ENCODE measurements at places on chromosomes 2 and 18.

DNA sequence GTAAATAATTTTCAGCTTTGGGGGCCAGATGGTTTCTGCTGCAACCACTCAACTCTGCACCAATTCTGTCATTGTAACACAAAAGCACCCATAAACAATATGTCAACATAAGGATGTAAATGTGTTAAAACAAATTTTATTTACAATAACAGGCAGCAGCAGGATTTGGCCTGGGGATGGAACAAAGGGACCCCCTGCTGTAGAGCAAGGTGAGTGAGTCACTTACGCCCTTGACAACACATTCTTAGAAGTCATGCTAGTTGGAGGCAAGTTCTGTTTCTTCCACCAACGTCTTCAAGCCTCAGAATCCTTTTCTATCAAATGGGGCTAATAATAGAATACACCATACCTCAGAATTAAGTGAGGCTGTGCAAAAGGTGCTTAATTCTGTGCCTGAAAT lies 610.2 kb upstream of the SYT4 start:
- DNase-seq = no peak

- DNase-seq = no peak
Observed at GRCh38 chr2:178286636-178287035, 92.3 kb downstream of the OSBPL6 start.

- no peak for DNase-seq
Observed at GRCh38 chr2:26185304-26185928, 12.5 kb downstream of the GAREM2 start.

- DNase-seq = no peak
Observed at GRCh38 chr2:634041-634440, 43.2 kb downstream of the TMEM18 start.

DNA sequence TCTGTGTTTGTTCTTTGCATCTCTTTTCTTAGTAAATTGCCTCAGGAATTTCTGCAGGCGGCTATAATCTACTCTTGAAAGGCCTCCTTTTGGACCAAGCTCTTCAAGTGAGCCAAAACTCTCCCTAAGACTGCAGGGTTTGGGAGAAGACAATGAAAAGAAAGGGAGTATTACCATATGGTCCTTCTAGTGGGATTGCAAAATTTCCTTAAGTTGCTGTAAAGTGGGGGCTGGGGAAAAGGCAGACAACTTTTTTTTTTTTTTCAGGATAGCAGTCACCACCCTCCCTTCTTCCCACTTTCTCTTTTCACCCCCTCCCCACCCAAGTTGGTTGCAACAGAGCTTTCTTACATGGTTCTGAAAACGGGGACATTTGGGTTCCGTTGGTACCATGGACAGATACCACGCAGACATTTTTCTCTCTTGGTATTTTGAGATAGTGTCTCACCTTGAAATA lies 183.7 kb downstream of the FHOD3 start:
- DNase-seq = no peak

DNA sequence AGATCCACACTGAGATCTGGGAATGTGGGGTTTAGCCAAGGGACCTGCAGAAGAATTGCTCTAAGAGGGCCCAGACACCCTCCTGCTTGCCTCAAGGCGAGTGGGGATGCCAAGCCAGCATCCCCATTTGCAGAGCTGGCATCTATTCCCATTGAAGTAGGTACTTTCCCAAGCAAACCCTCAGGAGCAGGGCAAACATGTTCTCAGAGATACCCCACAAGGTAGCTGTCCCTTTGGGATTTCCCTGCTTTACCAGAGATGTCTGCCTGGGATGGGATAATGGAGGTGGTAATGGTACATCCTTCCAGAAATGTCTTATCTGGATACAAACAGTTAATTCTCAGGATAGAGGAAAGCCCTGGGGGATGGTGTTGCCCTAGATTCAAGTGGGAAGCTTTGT lies 51.2 kb downstream of the GYPC start:
- DNase-seq = no peak

- DNase-seq = no peak
Observed at GRCh38 chr2:71811726-71812125, 335.9 kb downstream of the CYP26B1 start.

DNA sequence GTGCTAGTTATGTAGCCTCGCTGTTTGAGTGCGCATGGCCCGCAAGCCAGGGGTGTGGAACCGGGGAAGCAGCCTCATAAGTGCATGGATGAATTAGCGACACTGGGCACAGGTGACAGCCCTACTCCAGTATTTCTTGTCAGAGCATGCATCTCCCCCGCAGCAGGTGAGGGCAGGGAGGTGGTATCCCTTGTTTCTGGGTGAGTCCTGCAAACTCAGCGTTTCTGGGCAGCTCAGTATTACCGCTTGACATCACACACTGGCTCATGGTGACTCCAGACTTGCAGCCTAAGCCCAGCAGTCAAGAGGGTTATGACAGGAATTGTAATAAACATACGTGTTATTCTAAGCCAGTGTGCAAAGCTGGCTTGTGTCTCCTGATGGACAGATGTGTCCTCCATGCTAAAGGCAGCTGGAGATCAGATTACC lies 2.5 kb downstream of the CABLES1 start:
- DNase-seq = no peak

DNA sequence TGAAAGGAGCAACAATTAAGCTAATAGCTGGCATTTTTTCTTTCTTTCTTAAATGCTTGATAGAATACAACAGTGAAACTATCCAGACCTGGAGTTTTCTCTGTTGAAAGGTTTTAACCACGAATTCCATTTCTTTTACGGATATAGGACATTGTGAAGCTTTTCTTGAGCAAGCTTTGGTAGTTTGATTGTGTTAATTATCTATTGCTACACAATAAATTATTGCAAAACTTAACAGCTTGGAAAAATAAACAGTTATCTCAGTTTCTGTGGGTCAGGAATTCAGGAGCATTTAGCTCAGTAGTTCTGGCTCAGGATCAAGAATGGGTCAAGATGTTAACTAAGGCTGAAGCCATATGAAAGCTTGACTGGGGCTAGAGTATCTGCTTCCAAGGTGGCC lies 11.7 kb downstream of the PHOSPHO2 start:
- DNase-seq = no peak

GRCh38 chr2:66495788-66496640 lies 61.1 kb downstream of the MEIS1 start:
- DNase-seq = no peak

DNA sequence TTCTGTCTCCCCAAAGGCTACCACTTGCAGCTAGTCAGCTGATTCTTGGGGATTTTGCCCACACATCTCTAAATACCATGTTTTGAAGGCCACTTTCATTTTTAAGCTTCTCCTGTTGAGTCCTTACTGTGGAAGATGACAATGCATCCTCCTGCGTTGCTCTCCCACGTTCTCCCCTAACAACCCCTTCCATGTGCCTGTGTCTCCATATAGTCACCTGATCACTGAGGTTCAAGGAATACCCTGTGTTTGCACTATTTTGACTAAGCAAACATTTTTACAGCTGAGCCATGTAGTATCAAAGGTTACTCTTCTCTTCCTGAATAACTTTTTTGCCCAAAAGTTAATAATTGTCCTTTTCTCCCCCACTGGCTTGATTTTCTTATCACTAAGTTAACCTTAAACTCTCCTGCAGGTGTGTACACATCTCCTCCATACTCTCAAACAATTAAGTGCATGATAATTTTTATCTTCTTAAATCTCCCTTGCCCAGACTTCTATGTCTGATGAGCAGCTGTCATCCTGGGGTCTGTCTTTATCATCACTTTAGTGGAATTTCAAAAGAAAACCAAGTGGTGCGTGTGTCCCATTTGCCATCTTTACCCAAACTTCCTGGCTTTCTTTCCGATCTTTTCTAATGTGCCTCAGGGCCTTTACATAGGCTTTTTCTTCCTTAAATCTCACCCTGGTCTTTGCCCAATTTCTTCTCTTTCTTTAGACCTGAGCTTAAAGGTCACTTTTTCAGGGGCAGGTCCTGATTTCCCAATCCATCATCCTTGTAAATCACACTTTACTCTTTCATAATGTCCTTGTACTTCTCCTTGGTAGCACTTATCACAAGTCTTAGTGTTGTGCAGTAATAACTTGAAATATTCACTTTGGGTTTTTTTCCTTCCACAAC lies 85.2 kb upstream of the SPATS2L start:
- no peak for DNase-seq

DNA sequence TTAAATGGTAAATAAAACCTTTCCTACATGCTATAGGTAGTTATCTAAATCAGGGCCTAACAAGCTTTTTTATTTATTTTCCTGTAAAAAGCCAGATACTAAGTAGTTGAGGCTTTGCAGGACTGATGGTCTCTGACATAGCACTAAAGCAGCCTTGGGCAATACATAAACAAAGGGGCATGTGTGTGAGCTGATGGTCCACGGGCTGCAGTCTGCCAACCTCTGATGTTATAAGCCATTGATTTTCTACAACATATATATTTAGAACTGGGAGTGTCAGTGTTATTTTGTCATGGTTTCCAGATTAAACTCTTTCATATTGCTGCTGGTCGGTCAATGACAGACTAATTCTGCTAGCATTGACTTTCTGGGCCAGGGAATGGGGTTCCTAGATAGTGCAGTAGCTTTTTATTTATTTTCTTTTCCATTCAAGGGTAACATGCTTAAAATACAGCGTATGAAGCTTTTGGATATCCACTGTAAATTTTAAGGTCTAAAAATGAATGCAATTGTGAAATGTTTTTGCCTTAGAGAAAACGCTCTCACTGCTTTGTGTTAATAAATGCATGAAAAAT lies 134.0 kb downstream of the NEDD4L start:
- DNase-seq = no peak

DNA sequence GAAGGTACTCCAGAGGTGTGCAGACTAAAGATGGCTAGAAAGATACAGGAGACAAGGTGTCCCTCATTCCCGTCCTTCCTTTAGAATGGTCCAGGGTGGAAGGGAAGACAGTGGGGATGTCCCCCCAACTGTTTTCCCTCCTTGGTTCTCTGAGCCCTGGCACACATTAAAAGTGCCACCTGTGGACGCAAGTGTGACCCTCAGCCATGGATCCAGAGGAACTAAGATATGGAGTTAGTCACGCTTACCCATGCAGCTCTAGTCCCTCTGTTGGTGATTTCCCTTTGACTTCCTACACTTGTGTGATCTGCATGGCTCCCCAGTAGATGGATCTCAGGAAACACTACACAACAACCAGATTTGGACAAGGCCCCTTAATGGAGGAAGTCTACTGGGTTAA lies 113.1 kb upstream of the SRD5A2 start:
- DNase-seq = no peak

DNA sequence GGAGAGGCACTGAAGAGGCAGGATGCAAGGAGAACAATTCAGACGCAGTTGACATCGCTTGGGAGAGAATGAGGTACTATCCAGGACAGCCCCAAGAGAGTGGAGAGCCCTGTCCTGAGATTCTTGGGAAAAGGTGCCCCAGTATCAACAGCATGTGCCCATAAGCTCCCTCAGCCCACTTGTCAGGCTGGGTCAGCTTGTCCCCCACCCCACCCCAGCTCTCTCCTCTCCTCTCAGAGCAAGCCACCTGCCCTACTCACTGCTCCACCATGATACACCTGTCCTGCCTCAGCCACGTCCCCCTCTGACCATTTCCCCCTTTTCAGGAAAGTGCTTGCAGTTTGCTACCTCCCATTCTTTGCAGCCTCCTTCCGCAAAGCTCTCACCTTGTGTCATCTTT lies 111.8 kb downstream of the XRCC5 start:
- DNase-seq = no peak

- no peak for DNase-seq
Observed at GRCh38 chr18:12295389-12296086, 12.5 kb upstream of the TUBB6 start.

GRCh38 chr2:162079514-162079913 lies 5.5 kb upstream of the DPP4 start:
- DNase-seq = no peak

DNA sequence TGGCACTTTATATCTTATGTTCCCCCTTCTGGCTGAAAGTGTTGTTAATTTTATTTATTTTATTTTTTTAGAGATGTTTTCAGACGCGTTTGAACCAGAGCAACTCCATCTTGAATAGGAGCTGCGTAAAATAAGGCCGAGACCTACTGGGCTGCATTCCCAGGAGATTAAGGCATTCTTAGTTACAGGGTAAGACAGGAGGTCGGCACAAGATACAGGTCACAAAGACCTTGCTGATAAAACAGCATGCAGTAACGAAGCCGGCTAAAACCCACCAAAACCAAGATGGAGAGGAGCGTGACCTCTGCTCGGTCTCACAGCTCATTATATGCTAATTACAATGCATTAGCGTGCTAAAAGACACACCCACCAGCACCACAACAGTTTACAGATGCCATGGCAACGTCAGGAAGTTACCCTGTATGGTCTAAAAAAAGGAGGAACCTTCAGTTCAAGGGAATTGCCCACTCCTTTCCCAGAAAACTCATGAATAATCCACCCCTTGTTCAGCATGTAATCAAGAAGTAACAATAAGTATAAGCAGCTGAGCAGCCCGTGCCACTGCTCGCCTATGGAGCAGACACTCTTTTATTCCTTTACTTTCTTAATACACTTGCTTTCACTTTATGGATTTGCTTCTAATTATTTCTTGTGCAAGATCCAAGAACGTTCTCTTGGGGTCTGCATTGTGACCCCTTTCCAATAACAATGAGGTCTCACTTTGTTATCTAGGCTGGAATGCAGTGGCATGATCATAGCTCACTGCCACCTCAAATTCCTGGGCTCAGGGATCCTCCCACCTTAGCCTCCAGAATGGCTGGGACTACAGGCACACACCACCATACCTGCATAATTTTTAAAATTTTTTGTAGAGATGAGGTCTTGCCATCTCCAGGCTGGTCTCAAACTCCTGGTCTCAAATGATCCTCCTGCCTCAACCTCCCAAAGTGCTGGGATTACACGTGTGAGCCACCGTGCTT lies 55.9 kb downstream of the CACNB4 start:
- DNase-seq = no peak

- no peak for DNase-seq
Observed at GRCh38 chr2:178379162-178380004, 71.6 kb downstream of the PRKRA start.

GRCh38 chr2:168685600-168686451 lies 116.6 kb upstream of the NOSTRIN start:
- no peak for DNase-seq

DNA sequence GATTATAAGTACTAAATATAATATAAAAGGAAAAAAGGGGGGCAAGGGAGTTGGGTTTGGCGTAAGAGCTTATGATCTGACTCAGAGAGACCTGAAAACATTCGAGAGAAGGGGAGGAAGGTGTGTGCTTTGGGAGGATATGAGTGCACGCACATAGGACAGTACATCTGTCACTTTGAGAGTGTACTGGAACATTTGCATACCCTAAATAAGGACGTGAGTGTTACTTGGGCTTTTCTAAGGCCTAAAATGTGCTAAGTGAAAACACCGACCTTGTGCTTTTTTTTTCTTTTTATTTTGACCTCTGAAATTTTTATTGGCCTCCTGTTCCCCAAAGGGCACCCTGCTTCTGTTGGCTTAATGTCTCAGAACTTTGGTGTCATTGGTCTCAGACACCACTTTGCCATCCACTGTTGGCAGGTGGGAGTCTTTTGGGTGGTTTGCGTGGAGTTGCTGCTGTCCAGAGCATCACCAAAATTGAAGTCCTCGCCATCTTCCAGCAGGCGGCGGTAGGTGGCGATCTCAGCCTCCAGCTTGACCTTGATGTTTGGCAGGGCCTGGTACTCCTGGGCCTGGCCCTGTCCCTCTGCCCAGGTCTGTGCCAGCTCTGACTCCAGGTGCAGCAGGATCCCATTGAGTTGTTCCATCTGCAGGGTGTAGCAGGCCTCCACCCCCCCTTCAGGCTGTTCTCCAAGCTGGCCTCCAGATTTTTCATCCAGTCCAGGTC lies 57.7 kb downstream of the CD28 start:
- DNase-seq = no peak

All from smooth muscle cell of the brain vasculature (primary cell).